ENCODE measurements at places on chromosomes 6 and 20.

DNA sequence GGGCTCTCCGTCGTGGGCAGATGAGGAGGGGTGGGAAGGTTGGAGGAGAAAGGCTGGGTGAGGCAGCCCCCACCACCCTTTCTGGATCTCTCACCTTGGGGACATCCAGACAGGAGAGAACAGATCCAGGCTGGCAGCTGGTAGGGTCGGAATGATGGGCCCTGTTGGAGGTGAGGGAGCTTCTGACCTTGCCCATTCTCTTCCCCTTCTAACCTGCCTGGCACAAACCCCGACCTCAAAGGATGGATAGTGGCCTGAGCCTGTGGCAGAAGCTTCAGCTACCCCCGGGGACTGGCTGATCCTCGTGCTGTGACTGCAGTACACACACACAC is 6.0 kb upstream of the NPBWR2 start:
- no peak overlapping the region for H3K4me3 ChIP-seq
- no peaks in the 10 kb centered on the region for H3K36me3 ChIP-seq
- H3K27ac ChIP-seq: no peak overlapping the region
- no peak for DNase-seq
- H3K27me3 ChIP-seq: no peaks in the 10 kb centered on the region

DNA sequence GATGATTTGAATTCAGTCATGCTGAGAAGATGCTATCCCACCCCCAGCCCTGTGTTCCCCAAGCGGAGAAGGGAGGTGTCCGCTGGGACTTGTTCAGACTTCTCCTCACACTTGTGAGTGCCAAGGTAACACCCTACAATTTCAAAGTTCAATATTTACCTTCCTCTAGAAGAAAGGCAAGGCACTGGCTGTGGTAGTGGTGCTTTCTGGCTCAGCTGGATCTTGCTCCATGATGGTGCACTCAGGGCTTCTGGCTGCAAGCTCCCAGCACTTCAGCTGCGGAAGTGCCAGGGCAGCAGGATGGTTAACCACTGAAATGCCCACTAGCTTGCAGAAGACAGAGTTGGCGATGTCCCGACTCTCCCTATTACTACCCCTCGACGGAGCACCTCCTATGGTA is 135.4 kb downstream of the MTFR2 start:
- no peak overlapping the region for H3K27ac ChIP-seq
- no peaks in the 10 kb centered on the region for H3K4me1 ChIP-seq
- H3K27me3 ChIP-seq: no peaks in the 10 kb centered on the region
- H3K4me3 ChIP-seq: no peak overlapping the region

DNA sequence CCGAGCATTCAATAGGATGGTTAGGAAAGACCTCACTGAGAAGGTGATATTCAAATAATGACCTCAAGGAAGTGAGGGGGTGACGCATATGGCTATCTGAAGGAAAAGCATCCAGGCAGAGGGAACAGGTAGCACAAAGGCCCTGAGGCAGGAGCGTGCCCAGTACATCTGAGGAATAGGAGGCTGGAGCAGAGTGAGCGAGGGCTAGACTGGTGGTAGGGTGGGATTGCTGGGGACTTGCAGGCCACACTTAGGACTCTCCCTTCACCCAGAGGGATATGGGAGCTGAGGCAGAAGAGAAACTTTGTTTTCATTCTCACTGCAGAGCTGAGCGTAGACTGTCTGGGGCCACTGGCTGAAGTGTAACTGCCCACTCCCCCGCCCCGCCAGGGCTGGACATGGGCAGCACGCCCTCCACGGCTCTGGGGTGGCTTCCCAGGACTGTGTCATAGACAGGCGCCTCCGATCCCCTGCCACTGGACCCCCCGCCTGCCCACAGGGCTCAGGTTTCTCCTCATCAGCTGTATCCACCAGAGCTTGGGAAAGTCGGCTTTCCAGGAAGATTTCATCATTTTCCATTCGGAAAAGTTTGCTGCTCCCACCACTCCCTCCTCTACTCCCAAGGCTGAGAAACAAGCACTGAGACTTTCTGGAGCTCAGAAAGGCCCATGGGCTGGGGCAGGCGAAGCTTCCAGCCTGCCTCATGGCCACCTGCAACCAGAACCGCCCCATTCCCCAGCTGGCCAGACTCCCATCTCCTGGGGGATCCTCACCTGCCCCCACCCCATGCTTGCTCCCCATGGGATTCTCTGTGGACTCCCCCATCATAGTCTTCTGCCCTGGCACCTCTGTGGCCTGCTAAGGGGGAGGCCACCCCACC is 142.6 kb downstream of the MRPL14 start:
- no peaks in the 10 kb centered on the region for H3K36me3 ChIP-seq
- no peak for DNase-seq
- no peak overlapping the region for H3K4me3 ChIP-seq

- H3K27me3 ChIP-seq: no peaks in the 10 kb centered on the region
- no peak overlapping the region for H3K27ac ChIP-seq
- DNase-seq: no peak
- no peaks in the 10 kb centered on the region for H3K4me1 ChIP-seq
Observed at GRCh38 chr6:9621276-9621675, 793.6 kb downstream of the TFAP2A start.

- H3K4me1 ChIP-seq: peaks cover 10% of the 10 kb centered on the region
- no peak overlapping the region for H3K27ac ChIP-seq
- no peaks in the 10 kb centered on the region for H3K27me3 ChIP-seq
- H3K36me3 ChIP-seq: no peaks in the 10 kb centered on the region
- H3K4me3 ChIP-seq: no peak overlapping the region
- DNase-seq: no peak
Observed at GRCh38 chr6:80457439-80457933, 351.0 kb downstream of the BCKDHB start.

- no peaks in the 10 kb centered on the region for H3K36me3 ChIP-seq
- no peak for DNase-seq
- no peaks in the 10 kb centered on the region for H3K4me1 ChIP-seq
- no peak overlapping the region for H3K4me3 ChIP-seq
- no peaks in the 10 kb centered on the region for H3K27me3 ChIP-seq
Observed at GRCh38 chr6:144377586-144378210, 92.6 kb downstream of the UTRN start.

- H3K4me1 ChIP-seq: peaks cover 4% of the 10 kb centered on the region
- no peaks in the 10 kb centered on the region for H3K36me3 ChIP-seq
- H3K27ac ChIP-seq: no peak overlapping the region
Observed at GRCh38 chr6:128886706-128887105, 3.8 kb downstream of the LAMA2 start.

DNA sequence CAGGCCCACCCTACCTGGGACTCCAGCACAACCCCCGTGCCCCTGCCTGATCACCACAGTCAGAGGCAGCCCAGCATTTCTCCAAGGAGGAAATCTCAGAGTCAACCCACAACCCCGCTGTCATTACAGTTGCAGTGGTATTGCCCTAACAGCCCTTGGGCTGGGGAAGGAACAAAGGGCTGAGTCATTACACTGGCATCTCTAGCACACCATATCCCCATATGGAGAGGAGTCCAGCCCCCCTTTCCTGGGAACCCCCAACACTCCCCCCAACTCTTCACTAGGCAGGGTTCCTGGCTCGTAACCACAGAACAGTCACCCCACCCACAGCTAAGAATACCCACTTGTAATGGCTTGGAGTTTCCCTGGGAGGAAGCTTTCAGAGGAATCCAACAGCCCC is 149.4 kb upstream of the OGFRL1 start:
- H3K4me1 ChIP-seq: no peaks in the 10 kb centered on the region
- H3K27ac ChIP-seq: no peak overlapping the region
- no peaks in the 10 kb centered on the region for H3K36me3 ChIP-seq
- DNase-seq: no peak
- no peak overlapping the region for H3K4me3 ChIP-seq

DNA sequence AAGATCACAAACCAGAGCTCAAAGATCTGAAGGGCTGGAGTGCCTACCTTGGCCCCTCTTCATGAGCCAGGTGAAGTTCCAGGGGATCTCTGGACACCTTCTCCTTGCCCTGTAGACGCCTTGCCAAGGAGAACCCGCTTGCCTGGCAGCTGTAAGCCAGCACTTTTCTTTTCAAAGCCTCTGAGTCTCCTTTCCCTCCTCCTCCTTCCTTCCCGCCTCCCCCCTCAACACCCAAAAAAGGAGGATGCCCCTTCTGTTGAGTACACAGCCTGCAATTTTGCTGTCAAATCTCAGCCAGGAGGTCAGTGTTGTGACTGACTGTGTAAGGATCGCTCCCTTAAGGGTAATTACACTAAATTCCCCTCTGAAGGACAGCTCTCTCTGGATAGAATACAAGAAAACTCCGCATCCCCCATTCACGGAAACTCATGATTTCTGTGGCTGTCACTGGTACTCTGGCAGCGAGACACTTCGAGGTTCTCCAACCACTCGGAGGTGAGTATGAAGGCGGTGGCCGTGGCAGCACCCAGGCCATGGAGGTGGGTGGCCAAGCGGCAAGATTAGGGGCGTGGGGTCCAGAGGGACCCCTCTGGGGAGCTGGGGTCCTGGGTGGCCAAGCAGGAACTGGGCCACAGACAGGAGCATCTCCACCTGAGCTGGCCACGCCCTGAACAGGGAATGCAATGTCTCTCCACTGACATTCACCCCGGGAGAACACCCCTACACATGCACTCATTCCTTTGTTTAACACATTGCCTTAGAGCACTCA is 23.2 kb upstream of the FOXP4 start:
- H3K27me3 ChIP-seq: peaks cover 4% of the 10 kb centered on the region
- H3K4me1 ChIP-seq: peaks cover 4% of the 10 kb centered on the region
- H3K27ac ChIP-seq: no peak overlapping the region
- H3K36me3 ChIP-seq: no peaks in the 10 kb centered on the region

DNA sequence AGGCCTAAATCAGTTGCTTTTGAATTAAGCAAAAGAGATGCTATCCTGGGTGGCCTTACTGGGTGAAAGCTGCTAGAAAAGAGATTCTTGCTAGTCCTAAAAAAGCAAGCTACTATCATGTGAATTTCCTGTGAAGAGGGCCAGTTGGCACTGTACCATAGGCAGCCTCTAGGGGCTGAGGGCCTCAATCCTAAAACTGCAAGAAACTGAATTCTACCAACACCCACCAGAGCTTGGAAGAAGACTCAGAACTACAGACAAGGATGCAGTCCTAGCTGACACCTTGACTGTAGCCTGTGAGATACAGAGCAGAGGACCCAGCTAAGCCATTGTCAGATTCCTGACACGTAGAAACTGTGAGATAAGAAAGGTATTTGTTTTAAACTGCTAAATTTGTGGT is 24.5 kb downstream of the CLIC5 start:
- H3K27me3 ChIP-seq: no peaks in the 10 kb centered on the region
- no peak overlapping the region for H3K27ac ChIP-seq
- no peak for DNase-seq
- no peaks in the 10 kb centered on the region for H3K36me3 ChIP-seq
- H3K4me1 ChIP-seq: peaks cover 2% of the 10 kb centered on the region

GRCh38 chr6:18829272-18829870 is 442.2 kb downstream of the RNF144B start:
- H3K27ac ChIP-seq: no peak overlapping the region
- no peak for DNase-seq
- H3K36me3 ChIP-seq: no peaks in the 10 kb centered on the region
